ENCODE measurements at places on chromosomes 1 and 21.

DNA sequence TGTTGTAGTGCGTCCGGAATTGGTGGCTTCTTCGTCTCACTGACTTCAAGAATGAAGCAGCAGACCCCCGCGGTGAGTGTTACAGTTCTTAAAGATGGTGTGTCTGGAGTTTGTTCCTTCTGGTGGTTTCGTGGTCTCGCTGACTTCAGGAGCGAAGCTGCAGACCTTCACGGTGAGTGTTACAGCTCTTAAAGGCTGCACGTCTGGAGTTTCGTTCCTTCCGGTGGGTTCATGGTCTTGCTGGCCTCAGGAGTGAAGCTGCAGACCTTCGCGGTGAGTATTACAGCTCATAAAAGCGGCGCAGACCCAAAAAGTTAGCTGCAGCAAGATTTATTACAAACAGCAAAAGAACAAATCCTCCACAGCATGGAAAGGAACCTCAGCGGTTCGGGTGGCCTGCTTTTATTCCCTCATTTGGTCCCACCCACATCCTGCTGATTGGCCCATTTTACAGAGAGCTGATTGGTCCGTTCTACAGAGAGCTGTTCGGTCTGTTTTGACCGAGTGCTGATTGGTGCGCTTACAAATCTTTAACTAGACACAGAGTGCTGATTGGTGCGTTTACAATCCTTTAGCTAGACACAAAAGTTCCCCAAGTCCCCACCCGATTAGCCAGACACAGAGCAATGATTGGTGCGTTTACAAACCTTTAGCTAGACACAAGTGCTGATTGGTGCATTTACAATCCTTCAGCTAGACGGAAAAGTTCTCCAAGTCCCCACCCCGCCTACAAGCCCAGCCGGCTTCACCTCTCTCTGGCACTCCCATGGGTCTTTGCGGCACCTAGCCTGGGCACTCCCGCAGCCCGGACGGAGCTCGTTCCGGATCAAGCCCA, 49.6 kb upstream of the KRTAP19-8 start:
- no peak for DNase-seq

DNA sequence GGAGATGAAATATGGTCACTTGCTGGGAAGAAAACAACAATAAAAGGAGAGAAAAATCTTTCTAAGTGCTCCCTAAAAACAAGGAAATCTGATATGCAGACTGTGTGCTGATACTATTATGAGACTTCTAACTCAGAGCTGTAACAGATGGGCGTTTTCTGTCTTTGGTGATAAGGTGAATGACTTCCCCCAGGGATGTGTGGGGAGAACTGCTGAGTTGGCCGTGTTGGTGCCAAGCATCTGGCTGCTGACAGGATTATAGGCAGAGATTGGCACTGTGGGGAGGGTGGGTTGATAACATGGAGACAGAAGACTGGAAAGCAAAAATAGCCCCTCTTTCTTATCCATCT, 438.5 kb upstream of the PLXNA2 start:
- DNase-seq = no peak

DNA sequence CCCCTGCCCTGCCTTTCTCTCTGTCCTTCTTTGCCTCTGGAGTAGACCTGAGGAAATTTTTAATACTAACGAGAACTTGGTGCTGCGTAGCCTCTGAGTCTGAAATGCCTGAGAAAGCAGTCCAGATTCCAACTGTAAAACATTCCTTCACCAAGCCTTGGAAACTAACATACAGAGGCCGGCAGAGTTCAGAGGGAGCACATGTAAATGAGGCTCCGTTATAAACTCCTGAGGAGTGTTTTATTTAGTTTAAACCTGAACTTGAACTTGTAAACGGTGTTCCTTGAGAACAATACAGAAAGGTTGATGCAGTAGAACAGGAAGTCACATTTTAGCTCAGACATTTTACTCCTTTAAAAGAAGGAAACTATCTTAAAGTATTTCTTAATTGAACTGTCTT, 280.7 kb downstream of the TM2D1 start:
- no peak for DNase-seq

DNA sequence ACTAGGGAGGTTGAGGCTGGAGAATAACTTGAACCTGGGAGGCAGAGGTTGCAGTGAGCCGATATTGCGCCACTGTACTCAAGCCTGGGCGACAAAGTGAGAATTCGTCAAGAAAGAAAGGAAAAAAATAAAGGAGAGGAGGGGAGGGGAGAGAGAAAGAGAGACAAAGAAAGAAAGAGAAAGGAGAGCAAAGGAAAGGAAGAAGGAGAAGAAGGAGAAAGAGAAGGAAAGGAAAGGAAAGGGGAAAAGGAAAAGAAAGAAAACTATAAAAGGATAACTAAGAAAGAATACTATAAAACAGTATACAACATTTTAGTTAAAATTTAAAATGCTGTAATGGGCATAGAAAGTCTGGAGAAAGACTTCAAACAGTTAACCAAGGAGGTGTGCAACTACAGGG, 33.6 kb downstream of the EIF4G3 start:
- DNase-seq = no peak

DNA sequence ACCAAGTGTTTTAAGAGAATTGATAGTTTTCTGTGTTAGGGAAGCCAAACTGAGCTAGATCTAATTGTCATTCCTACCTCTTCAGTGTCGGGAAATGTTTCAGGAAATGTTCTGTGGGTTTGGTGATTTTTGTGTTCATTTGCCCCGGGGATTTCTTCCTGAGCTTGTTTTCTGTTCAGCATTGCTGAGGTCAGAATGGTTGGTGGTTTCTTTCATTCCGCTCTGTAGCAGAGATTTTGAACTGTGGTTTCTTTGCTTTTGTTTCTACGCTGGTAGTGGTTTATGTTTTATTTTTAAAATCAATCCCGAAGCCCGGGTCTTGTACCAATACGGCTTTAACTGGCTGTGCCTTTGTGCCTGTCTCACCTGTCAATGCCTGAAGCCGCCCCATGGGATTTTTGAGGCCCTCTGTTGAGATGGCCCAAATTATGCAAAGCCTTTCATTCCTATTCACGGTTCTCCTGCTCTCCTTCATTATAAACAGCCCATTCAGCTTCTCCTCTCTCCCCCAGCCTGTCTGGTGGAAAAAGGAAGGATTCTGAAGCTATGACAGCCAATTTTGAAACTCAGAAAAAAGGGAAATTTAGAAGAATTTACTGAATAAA, 417.2 kb upstream of the KAZN start:
- DNase-seq = no peak

DNA sequence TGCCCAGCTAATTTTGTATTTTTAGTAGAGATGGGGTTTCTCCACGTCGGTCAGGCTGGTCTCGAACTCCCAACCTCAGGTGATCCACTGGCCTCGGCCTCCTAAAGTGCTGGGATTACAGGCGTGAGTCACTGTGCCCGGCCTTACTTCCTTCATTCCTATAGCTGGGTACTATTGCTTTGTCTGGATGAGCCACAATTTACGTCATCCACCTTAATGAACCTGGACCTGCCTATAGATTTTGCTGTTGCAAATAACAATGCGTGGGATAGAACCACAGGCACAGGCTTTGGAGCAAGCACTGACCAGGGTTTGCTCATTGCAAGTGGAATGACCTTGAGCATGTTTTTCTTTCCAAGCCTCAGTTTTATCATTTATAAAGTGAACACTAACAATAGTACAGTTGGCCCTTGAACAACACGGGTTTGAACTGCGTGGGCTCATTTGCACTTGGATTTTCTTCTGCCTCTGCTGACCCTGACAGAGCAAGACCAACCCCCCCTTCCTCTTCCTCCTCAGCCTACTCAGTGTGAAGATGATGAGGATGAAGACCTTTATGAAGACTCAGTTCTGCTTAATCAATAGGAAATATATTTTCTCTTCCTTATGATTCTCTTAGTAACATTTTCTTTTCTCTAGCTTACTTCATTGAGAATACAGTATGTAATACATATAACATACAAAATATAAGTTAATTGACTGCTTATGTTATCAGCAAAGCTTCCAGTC, 33.3 kb upstream of the BECN2 start:
- no peak for DNase-seq

DNA sequence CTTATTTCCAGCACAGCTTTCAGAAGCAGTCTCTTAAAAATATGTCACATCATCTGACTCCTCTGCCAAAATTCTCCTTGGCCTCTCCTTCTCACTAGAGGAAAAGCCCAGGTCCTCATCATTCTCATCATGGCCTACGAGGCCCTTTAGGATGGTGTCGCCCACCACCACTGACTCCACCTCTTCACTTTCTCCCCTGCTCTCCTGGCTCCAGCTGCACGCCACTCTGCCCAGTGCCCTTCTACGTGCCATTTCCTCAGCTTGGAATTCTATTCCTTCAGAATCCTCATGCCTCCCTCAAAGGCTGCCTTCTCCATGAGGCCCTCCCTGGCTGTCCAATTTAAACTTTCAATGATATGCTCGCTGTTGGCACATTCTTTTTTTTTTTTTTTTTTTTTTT, 25.3 kb upstream of the BTG2 start:
- DNase-seq = no peak

DNA sequence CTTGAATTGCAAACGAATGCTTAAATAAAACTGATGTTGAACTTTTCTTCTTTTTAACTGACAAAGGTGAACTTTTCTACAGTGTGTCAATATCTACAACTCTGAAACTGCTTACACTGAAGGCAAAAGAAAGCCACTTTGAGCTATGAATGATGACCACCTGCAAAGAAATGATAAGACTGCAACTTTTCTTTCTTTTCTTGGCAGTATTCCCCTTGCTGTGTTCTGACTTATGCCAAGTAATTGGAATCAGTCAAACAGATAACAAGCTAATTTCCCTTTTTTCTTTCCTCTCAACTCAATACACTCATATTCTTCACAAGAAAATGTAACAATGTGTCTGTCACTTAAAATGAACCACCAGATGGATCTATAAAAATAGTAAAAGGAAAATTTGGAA, 588.1 kb upstream of the BRINP3 start:
- no peak for DNase-seq

DNA sequence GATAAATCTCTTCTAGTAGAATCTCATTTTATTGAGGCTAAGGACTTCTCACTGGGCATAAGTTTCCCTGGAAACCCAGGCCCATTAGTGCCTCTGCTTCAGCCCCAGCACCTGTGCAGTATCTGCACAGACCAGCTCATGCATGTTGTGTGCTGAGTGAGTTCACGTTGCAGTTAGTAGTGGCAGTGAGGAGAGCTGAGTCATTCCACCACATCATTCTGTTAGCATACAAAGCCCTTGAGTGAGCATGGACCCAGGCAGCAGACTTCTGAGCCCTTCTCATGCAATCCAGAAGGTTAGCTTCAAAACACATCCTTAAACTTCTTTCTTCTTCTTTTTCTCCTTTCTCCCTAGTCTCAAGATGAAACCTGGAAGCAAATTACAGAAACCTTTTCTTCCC, 45.8 kb upstream of the NTPCR start:
- peak; percentile 48 for DNase-seq
